Activated CD4-positive, CD25-positive, alpha-beta regulatory T cell treated with anti-CD3 and anti-CD28 coated beads, Interleukin-2, amount 50 U/mL, for 72 hours (primary cell): ENCODE measurements at places on chromosomes 5 and 9.

GRCh38 chr5:102975457-102976182 is 144.3 kb downstream of the GIN1 start:
- no peak for DNase-seq

- no peak for DNase-seq
These were observed 9.9 kb upstream of the EGR1 start for GRCh38 chr5:138455232-138455930.

DNA sequence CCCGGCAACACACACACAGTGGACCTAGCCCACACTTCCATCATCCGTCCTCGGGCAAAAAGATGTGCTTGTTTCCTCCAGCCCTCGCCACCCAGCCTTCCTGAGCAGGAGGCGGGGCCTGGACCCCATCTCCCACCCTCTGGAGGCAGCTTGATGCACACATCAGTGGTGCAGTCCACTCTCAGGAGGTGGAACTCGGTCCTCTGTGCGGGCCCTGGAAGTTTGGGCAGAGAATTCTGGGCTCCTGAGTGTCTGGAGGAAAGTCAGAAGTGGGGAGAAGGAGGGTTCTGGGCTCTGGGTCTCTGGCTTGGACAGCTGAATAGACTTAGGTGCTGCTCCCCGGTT is 54.0 kb upstream of the NEURL1B start:
- no peak for DNase-seq

- DNase-seq, result no peak
These were observed 316.9 kb downstream of the KCNN2 start for GRCh38 chr5:114678778-114679177.

- no peak for DNase-seq
These were observed 219.8 kb downstream of the SLIT3 start for GRCh38 chr5:169081000-169081724.
